Bronchial epithelial cell (primary cell): ENCODE measurements at places on chromosomes 16 and 17. TPM values are rescaled to one million over a fixed set of nuclear protein-coding genes. Genes with fewer than 3 reads are reported as not detected.

DNA sequence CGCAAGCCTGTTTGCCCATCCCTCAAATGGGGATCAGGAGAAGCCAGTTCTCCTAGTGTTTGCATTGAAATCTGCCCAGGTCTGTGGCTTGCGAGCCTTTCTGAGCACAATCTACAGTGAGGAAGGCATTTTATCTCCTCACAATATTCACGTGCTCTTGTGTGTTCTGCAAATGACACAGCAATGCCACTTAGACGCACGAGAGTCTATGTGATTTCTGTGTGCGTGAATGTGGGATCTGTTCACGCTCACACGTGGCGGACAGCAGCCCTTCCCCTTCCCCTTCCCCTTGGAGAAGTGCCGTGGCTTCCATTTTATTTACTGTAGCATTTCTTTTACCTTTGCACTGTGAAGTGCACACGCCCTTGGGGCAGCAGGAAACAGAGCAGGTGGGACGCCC lies 17.7 kb upstream of the CBFA2T3 start:
- no peak for DNase-seq

- peak; percentile 84 for DNase-seq
These were observed 32.7 kb upstream of the CDH1 start for GRCh38 chr16:68704232-68704867.

GRCh38 chr16:11194913-11195312 lies 61.1 kb downstream of the SOCS1 start:
- DNase-seq, result no peak

GRCh38 chr17:69958063-69958462 lies 117.0 kb upstream of the KCNJ16 start:
- no peak for DNase-seq

DNA sequence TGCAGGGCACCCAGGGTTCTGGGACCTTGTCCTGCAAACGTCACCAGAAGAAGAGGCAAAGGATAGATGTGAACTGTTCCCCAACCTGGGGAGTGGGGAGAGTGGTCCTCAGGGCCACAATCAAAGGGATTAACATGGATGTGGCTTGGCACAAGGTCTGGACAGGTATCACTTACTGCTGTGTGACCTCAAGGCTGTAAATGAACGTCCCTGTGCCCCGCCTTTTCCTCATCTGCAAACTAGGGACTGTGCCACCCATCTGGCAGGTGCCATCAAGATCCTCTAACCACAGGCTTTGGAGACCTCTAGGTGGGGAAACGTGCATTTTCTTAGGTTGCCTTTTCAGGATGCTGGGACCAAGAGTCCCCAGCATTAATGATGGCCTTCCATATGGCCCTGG lies 25.1 kb downstream of the SLC5A10 start:
- no peak for DNase-seq

GRCh38 chr17:35087731-35088355 lies 24.3 kb upstream of the RFFL start:
- DNase-seq, result peak; percentile 35

DNA sequence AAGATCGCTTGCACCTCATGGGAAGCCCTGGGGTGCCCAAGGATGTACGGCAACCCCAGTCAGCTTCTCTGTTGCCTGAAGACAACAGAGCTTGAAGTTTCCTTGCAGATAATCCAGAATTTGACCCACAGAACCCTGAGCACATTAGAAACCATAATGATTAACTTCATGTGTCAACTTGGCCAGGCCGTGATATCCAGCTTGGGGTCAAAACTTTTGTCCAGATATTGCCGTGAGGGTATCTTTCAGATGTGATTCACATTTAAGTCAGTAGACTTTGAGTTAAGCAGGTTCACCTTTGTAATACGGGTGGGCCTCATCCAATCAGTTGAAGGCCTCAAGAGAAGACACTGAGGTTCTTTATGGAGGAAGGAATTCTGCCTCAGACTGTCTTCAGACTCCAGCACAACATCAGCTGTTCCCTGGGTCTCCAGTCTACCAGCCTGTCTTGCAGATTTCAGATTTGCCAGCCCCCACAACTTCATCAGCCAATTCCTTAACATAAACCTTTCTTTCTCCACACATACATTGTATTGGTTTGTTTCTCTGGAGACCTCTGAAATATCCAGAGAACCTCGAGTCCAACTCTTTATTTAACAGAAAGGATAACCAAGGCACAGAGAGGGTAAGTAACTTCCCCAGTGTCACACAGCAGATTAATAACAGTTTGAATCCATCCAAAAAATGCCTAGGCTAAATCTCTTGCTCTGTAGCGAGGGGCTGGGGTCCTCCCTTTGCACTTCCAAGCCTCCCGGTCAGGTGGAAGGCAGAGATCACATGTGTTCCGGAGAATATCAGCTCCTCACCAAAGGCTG lies 171.1 kb downstream of the SALL1 start:
- DNase-seq, result no peak

- DNase-seq, result peak; percentile 76
These were observed 688.2 kb upstream of the SOX9 start for GRCh38 chr17:71432378-71433315.

- DNase-seq, result no peak
These were observed 218.1 kb downstream of the XYLT1 start for GRCh38 chr16:17252701-17253100.

GRCh38 chr17:38751144-38751807 lies 1.3 kb upstream of the PSMB3 start:
- peak; percentile 30 for DNase-seq

GRCh38 chr16:44655-45054 lies 8.8 kb downstream of the POLR3K start:
- no peak for DNase-seq

GRCh38 chr16:81036751-81037350 lies 1.2 kb downstream of the ATMIN start:
- DNase-seq, result peak; percentile 34

DNA sequence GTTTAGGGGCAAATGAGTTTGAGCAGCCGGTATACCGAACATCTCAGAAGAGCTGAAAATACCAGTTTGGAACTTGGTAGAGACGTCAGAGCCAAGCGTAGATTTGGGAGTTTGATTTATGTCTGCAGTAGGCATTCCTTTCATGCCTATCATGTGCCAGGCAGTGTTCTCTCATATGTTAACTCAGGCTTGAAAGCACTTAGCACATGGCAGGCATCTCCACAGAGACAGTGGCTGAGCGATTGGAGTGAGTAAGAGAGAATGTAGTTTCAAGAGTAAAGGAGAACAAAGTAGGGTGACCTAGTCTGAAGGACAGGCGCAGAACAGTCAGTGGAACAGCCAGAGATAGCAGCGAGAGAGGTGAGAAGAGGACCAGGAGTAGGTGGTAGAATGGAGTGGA lies 207.0 kb downstream of the FTO start:
- no peak for DNase-seq

- DNase-seq, result peak; percentile 49
These were observed at the start of gene IL4R for GRCh38 chr16:27313422-27314160. Gene IL4R, plus strand, starts transcription at chr16:27313974. Its CDS starts 26,230 bp downstream, at chr16:27340204.

- no peak for DNase-seq
These were observed 32.3 kb upstream of the GNG13 start for GRCh38 chr16:832652-833336.

- peak; percentile 79 for DNase-seq
These were observed 2.8 kb downstream of the MARVELD3 start for GRCh38 chr16:71628810-71629209.

GRCh38 chr16:85674418-85674755 lies 14.4 kb downstream of the GINS2 start:
- no peak for DNase-seq

- no peak for DNase-seq
These were observed 19.0 kb downstream of the CBFA2T3 start for GRCh38 chr16:88957887-88958577.

GRCh38 chr17:75125984-75126383 lies 5.6 kb downstream of the NT5C start:
- no peak for DNase-seq

GRCh38 chr16:266258-267164 lies 9.2 kb downstream of the RGS11 start:
- no peak for DNase-seq

Gene ORMDL3
- 26.6 and 30.7 TPM in 2 replicates for total RNA-seq

Gene EMP2
- total RNA-seq, result 15.5 and 24.6 TPM in 2 replicates

Gene GPR179
- total RNA-seq, result under 0.01 TPM in 2 replicates

Gene EVPLL
- total RNA-seq, result 10.3 and 14.6 TPM in 2 replicates

Gene TEKT5
- total RNA-seq, result 0.26 and 0.53 TPM in 2 replicates

Gene PRSS53
- total RNA-seq, result 0.90 and 1.1 TPM in 2 replicates

Gene SCNN1B
- 0.79 and 5.8 TPM in 2 replicates for total RNA-seq

Gene ZNF594
- total RNA-seq, result 2.9 and 3.2 TPM in 2 replicates

Gene TOX3
- under 0.01 and 0.13 TPM in 2 replicates for total RNA-seq

Gene IL21R
- not detected in 2 replicates for total RNA-seq

Gene MT4
- total RNA-seq, result not detected in 2 replicates

Gene ACSM2B
- total RNA-seq, result not detected in 2 replicates

Gene SLC35G6
- total RNA-seq, result not detected in 2 replicates

Gene ABCC6
- total RNA-seq, result under 0.01 TPM in 1 of 2 replicates, not detected in the other

Gene C16orf96
- not detected in 2 replicates for total RNA-seq

Gene COG1
- total RNA-seq, result 7.9 and 12.9 TPM in 2 replicates

Gene ATP2C2
- total RNA-seq, result 32.1 and 204 TPM in 2 replicates
